ENCODE measurements at places on chromosomes 6 and 20.

DNA sequence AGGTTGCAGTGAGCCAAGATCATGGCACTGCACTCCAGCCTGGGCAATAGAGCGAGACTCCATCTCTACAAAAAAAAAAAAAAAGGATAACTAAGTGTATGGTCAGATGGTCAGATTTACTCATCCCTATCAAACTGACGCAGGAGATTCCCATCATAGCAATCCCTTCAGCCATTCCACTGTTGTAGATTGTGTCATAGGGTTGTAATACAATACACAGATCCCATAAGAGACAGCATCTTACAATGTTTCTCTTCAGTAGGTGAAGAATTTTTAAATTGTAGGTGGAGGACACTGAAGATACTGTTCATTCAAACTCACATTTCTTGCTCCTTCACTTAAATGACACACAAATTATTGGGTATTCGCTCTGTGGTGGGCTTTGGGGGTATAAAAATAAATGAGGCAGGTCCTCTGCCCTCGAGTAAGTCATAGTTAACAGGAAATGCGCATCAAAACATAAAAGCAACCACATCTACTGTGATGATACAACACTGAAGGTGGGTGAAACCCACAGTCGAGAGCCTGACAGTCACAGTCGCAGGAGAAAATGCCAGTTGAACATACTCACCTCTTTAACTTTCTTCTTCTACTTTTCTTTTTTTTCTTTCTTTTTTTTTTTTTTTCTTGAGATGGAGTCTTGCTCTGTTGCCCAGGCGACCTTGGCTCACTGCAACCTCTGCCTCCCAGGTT, 205.5 kb downstream of the ZNF217 start:
- DNase-seq: no peak

GRCh38 chr6:151140767-151141166, 99.0 kb upstream of the AKAP12 start:
- DNase-seq: no peak

GRCh38 chr6:158705386-158706126, 55.7 kb downstream of the SYTL3 start:
- DNase-seq: no peak

- DNase-seq: no peak
These were observed 651 bp upstream of the TAPBP start for GRCh38 chr6:33314515-33314942.

- DNase-seq: no peak
These were observed 49.9 kb downstream of the ATG5 start for GRCh38 chr6:106275692-106276091.

DNA sequence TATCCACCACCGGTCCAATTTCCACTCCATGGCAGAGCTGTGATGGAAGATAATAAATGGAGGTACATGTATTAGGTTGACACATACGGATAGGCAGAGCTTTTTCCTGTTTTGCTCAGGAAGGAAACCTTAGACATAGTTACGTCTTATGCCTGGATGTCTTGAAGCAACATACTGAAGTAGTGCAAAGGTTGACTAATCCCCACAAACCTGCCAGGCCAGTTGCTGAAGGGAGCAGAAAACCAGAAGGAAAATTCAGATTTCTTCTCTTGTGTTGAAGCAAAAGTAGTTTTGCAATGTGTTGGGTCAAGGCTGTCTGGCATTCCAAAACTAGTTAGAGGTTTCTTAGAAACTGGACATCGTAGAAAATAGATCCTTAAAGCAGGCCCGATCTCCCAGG, 68.7 kb downstream of the PHACTR1 start:
- DNase-seq: no peak

- no peak for DNase-seq
These were observed 119.3 kb downstream of the MAP3K7 start for GRCh38 chr6:90467546-90467945.

- DNase-seq: no peak
These were observed at the start of gene FOXQ1 for GRCh38 chr6:1311400-1312202. FOXQ1 (plus strand) TSS chr6:1312098; CDS start chr6:1312705, 607 bp downstream.

- DNase-seq: no peak
These were observed 174.1 kb downstream of the IBTK start for GRCh38 chr6:82073484-82073883.

Data from AG09319 (cell line).